ENCODE measurements at places on chromosomes 6 and 20.

GRCh38 chr6:104956731-104957294, at the start of gene LIN28B:
LIN28B (plus strand) TSS chr6:104957107; CDS start chr6:104957251, 144 bp downstream.
- DNase-seq: no peak

- no peak for DNase-seq
Observed at GRCh38 chr6:16333580-16333979, 95.2 kb downstream of the GMPR start.

DNA sequence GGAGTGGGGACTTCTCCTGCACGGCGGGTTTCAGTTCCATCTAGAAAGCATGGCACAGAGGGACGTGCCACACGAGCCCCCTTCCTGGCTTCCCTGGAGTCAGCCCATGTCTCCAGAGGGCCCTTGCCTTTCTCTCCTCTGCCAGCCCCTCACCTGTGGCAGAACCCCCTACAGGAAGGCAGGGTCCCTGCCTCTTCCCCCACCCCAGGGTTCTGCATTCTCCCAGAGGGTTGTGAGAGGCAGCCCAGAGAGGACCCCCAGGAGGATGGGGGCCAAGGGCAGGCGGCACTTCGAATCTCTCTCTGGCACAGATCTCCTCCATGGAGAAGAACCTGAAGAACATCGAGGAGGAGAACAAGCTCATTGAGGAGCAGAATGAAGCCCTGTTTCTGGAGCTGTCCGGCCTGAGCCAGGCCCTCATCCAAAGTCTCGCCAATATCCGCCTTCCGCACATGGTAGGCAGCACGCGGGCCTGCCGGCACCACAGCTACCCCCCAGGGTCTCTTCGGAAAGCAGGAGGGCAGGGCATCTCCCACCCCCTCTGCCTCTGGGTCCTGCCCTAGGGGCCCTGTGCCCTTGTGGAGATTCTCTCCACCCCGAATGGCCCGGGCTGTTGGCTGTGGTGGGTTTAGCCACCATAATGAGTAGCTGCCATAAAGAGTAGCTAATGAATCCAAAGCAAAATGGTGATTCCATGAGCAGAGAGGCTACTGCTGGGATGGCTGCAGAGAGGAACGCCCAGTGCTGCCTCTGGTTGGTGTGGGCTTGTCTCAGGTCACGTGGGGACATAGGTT, 15.9 kb upstream of the PCMTD2 start:
- no peak for DNase-seq

GRCh38 chr6:127968394-127968793, 67.5 kb upstream of the THEMIS start:
- no peak for DNase-seq

- no peak for DNase-seq
Observed at GRCh38 chr6:161532536-161532935, 258.7 kb upstream of the AGPAT4 start.

- no peak for DNase-seq
Observed at GRCh38 chr6:82237013-82237412, 10.5 kb downstream of the IBTK start.

GRCh38 chr6:54232703-54233102, 75.5 kb upstream of the TINAG start:
- no peak for DNase-seq

DNA sequence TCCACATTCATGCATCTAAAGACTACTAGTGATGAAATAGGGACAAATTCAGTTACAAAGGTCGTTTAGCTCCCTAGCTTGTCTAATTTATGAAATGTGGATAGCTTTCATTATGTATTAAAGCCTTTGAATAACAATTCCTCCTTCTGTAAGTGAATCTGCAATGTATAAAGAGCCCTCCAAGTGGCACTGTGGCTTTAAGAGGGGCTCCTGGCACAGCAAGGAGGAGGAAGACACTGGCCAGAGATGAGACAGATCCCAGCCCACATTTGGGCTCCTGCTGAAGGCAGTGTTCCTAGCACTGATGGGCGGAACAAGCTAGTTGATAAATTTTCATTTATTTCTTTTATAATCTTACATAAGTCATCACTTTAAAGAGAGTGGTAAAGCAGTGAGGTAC, 17.6 kb upstream of the FUCA2 start:
- no peak for DNase-seq

Data from NCI-H2107 (cell line).